ENCODE measurements at places on chromosomes 6 and 20. TPM values are rescaled to one million over a fixed set of nuclear protein-coding genes. Genes with fewer than 3 reads are reported as not detected.
A peak's percentile ranks its signal among the peaks of the same experiment; 100 is the strongest.

DNA sequence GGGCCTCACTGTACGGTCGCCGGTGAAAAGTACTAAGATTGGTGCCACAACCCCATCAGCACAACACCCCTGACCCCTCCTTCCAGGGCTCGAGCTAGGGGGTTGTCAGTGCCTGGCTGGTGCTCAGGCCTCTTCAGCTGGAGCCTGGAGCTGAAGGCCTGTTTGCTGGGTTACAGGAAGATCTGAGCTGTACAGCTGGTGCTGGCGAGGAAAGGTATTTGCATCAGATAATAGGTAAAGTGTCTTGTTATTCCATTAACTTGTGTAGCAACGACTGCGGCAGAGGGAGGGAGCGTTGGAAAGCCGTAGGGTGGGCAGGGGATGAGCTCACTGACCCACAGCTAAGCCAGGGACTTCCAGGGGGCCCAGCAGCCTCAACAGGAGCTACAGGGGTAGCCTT is 15.8 kb upstream of the SIRPA start:
- no peak for DNase-seq

DNA sequence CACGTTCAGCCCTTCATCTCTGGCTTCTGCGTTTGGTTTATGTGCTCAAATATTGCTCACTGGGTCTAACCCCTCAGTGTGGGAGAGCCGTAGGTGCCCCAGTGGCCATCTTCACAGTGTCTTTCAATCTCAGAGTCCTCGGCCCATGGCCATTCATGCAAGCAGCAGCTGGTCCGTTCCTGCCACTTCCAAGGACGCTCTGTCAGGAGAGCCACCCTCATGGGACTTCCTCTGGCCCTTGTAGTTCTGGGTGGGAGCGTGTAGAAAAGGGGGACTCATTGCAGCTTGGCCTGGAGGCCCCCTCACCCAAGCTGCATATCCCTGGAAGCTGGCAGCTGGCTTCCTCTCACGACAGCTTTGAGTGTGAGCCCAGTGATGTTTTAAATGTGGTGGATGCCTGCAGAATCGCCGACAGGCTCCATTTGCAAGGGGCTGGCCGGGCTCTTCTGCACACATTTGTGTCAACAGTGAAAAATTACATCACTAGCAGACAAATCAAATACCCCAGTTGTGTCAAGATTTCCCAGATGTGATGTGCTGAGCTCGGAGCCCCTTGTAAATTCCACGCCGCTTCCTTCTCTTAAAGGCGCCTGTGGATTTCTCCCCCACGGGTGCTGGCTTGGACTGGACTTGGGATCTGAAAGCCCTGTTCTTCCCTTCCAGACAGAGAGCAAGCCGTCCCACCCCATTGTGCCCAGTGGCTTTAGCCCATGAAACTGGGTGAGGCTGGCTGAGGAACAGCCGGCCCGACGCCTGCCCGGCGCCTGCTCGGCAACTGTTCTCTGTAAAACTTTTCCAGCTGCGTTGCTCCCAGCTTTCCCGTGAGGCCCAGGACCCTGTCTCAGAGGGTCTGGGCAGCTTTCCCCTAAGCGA is 360.1 kb downstream of the TAF4 start:
- DNase-seq = no peak

GRCh38 chr6:170347091-170347490 is 40.5 kb downstream of the FAM120B start:
- peak; percentile 46 for DNase-seq

DNA sequence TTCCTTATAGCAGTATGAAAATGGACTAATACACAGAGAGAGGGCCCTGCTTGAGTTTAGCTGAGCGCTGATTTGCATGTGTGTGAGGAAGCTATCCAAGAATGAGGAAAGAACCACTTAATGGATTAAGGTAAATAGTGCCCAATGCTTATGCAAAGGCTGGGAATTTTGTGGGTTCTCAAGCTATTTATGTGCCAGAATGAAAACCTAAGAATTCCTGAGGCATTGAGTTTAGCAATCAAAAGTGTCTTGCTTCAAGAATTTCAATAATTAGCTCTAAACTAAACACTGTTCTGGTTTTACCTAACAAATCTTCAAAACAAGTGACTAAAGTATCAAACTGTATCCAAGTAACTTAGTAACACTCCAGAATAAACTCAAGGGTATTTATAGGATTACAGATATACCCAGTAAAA is 7.0 kb upstream of the OR14J1 start:
- DNase-seq = no peak

DNA sequence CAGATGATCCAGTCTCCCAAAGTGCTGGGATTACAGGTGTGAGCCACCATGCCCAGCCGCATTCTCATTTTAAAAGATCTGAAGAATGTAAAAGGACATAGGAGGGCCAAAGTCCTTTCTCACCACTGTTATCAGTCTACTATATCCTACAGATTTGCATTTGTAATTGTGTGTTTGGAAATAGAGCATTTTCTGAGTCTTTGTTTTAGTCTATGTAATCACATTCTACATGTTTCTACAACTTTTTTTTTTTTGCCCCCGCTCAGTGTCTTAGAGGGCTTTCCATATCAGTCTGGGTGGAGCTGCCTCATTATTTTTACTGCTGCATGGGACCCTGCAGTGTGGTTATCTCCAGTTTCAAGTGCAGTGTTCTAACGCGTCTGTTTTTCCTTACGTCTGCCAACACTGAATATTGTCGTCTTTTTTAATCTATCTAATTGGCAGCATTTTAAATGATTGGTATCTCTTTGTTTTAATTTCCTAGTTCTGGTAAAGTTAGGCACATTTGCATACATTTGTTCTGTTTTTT is 7.8 kb downstream of the CUL9 start:
- no peak for DNase-seq

DNA sequence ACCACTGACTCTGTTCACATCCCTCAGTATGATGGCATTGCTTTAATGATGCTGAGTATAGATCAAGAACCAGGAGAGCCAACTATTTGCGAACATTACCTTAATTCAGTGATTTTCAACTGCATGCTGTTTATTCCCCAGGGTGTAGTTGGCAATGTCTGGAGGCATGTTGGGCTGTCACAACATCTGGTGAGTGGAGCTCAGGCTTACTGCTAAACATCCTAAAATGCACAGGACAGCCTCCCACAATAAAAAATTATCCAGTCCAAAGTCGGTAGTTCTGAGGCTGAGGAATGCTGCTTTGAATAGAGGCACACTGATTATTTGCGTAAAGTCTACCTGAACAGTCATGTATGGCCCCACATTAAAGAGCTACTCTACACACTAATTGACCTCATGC is 94.8 kb upstream of the OPRM1 start:
- DNase-seq = no peak

DNA sequence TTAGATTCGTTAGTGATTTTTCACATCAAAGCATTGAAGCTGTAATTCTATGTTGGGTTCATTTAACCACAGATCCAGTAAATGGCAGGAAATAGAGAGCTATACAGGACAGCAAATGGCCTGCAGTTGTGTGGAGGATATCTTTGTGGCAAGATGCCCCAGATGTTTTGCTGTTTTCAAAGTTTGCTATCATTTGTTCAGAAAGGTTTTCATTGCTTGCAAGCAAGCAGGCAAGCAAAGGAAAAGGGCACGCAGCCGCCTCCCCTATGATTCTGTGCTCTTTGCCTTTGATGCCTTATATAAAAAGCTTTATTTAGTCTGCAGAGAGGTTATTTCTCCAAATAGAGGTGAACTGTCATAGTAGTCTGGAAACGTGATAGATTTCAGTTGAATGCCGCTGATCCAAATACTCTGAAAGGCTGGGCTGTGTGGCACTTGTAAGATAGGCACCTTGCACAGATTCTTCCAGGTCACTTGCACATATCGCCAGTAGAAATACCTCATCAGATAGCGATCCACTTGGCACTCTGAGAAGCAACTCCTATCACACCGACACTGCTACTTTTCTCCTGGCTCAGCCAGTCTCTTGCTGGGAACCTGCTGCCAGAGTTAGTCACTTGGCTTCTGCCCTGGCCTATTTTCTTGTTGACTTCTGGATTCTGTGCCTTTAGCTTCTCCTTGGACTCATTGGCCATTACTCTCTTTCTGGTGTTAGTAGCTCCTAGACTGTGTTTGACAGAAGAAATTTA is 66.4 kb downstream of the UTRN start:
- DNase-seq = no peak

Gene B3GAT2
- not detected for total RNA-seq

Gene DYNLT1
- total RNA-seq = 99.1 TPM

GRCh38 chr6:63561288-63561687 is 11.0 kb upstream of the LOC128125822 start:
- DNase-seq = no peak

Gene EYS
- total RNA-seq = not detected

GRCh38 chr6:165753506-165753905 is 90.5 kb upstream of the PDE10A start:
- DNase-seq = no peak

- no peak for DNase-seq
Measured at GRCh38 chr6:82397962-82398692, 34.5 kb downstream of the TPBG start.

DNA sequence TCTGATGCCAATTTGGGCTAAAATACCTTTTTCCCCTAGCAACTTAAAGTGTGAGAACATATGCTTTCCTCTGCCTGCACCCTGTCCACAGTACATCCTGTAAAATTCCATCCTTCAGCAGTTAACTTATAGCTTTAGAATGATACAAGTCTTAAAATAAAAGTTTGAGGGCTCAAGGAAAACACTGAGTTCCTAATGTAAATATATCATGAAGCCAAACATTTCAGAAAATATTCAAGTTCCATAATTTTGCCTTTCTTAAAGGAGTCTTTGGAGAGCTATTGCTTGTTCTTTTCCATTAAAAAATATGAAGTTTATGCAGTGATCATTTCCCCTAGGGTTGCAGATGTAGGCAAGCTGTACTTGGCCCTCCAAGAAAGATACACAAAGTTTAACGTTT is 303.8 kb downstream of the COL12A1 start:
- DNase-seq = no peak

Gene ASIP
- not detected for total RNA-seq

- DNase-seq = no peak
Measured at GRCh38 chr6:75952128-75952527, 120.3 kb downstream of the IMPG1 start.

GRCh38 chr20:38975539-38976120 is 13.5 kb downstream of the DHX35 start:
- DNase-seq = no peak

Gene ACSS1
- 9.4 TPM for total RNA-seq

Gene EDN1
- total RNA-seq = 0.24 TPM

DNA sequence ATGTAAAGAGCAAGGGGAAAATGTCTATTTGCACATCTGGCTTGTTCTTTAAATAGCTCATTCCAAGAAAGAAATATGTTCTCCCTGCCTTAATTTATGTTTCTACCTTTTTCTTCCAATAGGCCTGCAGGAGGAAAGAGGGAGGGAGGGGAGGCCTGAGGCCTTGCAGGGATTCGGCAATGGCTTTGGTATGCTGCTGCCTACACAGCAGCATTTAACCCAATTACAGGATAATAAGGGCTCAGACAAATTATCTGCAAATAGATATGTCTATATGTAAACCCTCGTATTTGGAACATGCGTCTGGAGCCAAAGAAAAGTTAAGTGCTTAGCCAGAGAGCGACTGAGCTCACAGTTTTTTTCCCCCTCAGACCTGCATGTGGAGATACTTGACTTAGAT is 277.2 kb downstream of the CDC5L start:
- no peak for DNase-seq

GRCh38 chr6:20400456-20401204 is 1.0 kb upstream of the E2F3 start:
- DNase-seq = peak; percentile 66

Gene PRSS16
- total RNA-seq = 1.4 TPM

DNA sequence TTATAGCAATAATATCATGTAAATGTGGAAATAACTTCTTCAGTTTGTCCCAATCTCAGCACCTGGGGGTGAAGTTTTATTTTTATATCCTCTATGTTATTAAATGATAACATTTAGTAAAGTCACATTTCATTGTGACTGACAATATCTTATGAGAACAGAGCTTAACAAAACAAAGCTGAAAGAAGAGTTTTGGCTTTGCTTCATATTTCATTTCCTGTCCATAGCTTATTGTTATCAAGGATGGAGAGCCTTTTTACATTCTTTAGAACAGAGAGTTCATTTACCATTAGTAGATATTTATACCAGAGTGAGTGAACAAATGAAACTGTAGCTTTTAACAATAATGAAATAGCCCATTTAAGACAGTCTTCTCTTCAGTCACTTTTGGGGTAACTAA is 231.9 kb upstream of the SGK1 start:
- DNase-seq = no peak

Gene LGSN
- total RNA-seq = not detected

DNA sequence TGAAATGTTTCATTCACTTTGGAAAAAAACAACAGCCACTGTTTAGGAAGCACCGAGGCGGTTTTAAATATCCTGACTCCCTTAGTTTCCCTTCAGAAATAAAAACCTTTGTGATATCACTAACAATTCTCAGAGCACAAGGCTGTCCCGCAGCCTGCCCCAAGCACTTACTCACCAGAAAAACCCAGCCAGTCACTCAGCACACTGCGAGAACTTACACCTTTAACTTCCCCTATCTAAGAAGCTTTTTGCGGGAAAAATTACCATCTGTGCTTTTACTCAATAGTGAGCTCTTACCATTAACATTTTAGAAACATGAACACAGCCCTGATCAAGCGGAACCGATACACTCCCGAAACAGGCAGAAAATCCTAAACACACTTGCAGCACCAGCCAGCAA is 9.3 kb downstream of the ZBTB46 start:
- no peak for DNase-seq

DNA sequence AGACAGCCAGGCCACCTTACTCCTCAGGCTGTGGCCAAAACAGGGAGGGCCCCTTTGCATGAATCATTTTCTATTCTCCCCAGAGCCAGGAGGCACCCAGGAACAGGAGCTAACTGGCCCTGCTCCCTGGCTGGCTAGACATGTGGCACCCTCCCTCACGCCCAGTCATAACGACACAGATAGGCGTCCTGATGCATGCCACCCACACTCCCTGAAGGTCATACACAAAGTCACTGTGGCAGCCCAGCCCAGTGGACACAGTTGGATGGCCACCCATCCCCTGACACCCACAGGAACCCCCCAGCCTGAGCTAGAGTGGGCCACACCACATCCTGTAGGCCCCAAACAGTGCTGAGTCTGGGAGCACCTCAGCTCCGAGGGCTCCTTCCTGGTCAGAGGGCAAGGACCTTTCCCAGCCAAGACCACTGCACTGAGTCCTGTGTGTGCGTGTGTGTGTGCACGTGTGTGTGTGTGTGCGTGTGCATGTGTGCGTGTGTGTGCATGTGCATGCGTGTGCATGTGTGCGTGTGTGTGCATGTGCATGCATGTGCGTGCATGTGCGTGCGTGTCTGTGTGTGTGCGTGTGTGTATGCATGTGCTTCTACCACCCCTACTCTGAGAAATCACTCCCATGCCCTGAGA is 21.6 kb downstream of the TFEB start:
- peak; percentile 44 for DNase-seq

GRCh38 chr20:45066372-45066771 is 34.6 kb downstream of the KCNS1 start:
- no peak for DNase-seq

Gene OR2J1
- total RNA-seq = not detected

- DNase-seq = no peak
Measured at GRCh38 chr20:58342104-58342945, 32.8 kb downstream of the RAB22A start.

- no peak for DNase-seq
Measured at GRCh38 chr6:19837511-19838441, 606 bp downstream of the ID4 start.

Data from activated naive CD4-positive, alpha-beta T cell treated with anti-CD3 and anti-CD28 coated beads for 36 hours (primary cell).